Stimulated activated CD8-positive, alpha-beta memory T cell treated with anti-CD3 and anti-CD28 coated beads, Interleukin-4, amount 100 ng/mL, for 48 hours (primary cell): ENCODE measurements at places on chromosomes 6 and 20.

GRCh38 chr6:129605095-129605494 lies 104.9 kb downstream of the ARHGAP18 start:
- no peak for DNase-seq

DNA sequence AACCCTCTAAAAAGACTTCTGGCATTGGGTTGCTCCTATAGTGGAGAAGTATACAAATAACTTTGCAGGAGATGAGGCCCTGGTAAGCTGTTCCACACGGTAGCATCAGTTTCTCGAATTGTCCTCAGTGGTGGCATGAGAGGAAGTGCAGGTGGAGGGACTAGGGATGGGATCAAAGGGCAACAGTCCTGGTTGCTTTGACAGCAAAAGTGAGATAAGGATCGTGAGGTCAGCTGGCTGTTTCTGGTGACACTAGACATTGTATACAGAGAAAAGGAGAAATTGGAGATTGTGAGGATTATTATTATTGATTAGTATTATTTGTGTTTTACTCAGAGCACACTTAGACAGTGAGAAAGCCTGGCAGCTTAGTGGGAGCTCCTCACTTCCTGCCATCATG lies 61.3 kb upstream of the EXOC2 start:
- DNase-seq: no peak

GRCh38 chr6:41937472-41937860 lies 4.1 kb downstream of the CCND3 start:
- no peak for DNase-seq

GRCh38 chr20:36147690-36148089 lies 6.8 kb upstream of the EPB41L1 start:
- no peak for DNase-seq

GRCh38 chr6:163427498-163428254 lies 13.2 kb downstream of the QKI start:
- no peak for DNase-seq

GRCh38 chr6:158039571-158040050 lies 57.9 kb downstream of the SYNJ2 start:
- peak; percentile 43 for DNase-seq

- DNase-seq: no peak
These were observed 192.6 kb downstream of the HIVEP2 start for GRCh38 chr6:142752348-142752747.

DNA sequence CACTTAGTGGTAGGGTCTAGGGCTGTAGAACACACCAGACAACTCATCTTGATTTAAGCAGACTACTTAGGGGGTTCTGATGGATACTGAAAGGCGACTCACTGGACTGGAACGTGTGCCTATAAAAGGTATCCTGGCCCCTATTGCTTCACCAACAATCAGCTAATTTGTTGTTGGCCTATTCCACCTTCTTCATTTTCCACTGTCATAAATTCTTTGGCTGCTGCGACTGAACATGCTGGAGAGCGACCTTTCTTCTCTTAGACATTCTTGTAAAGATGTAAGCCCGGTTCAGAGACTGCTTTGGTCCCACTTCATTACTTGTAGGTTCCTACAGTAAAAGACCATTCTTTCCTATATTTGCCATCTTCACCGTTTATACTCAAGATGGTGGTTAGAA lies 609.9 kb upstream of the CITED2 start:
- DNase-seq: no peak

DNA sequence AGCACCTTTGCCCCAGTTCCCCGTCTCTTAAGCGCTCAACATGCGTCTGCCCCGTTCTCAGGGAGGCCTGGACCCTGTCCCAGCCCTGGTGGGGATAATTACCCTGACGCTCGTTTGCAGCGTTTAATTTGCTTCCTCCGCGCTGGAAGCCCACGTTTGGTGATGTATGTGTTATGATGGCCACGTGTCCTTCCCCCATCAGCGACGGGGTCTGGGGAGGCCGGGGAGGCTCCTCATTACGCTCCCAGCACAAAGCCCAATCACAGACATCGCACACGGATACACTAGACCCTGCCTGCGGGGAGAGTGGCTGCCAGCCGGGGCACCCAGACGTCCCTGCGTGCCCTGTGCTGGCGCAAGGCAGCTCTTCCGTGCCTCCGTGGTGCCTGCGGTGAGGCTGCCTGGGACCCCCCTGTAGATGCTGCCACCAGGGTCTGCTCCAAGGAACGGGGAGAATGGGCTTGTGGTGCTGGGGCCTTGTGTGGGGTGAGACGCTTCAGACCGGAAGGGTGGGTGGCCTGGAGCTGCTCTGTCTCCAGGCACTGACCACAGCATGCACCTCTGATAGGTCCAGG lies 10.2 kb upstream of the CHRNA4 start:
- DNase-seq: no peak

DNA sequence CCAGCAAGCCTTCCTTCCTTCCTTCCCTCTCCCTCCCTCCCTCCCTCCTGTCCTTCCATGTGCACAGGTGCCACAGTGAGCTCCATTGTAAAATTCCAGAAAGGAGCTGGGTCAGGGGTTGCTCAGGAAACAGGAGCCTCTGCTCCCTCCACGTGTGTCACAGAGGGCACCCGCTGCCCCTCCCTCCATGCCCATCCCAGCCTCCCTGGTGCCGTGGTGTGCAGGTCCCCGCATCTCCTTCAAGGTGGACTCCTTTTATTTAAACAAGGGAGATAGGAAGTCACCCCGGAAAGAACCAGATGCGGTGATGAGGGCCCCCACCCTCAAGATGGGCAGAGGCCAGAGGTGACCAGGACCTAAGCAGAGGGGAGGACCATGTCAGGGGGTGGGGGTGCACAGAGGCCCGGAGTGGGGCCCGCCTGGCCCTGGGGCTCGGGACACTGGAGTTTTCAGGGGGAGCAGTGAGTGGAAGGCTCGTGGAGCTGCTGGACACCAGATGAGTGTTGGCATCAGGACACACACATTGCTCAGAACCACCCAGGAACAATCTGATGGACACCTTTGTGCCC lies 85.4 kb downstream of the DHX35 start:
- no peak for DNase-seq

DNA sequence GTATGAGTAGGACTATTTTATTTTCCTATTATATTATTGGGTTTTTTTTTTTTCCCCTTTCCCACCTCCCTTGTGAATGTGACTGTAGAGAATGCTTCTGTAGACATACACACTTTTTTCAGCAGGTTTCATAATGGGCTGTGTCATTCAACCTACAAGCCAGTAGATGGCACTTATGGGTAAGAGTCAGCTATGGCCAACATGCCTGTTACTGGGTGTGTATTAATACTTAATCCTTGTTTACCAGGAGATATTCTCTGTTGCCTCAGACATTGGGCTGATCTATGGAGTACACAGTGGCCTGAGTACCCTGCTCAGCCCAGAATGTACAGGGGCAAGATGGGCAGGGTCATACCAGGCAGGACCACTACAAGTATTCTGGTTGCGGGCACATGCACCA lies 382.5 kb downstream of the EPHA7 start:
- DNase-seq: no peak

DNA sequence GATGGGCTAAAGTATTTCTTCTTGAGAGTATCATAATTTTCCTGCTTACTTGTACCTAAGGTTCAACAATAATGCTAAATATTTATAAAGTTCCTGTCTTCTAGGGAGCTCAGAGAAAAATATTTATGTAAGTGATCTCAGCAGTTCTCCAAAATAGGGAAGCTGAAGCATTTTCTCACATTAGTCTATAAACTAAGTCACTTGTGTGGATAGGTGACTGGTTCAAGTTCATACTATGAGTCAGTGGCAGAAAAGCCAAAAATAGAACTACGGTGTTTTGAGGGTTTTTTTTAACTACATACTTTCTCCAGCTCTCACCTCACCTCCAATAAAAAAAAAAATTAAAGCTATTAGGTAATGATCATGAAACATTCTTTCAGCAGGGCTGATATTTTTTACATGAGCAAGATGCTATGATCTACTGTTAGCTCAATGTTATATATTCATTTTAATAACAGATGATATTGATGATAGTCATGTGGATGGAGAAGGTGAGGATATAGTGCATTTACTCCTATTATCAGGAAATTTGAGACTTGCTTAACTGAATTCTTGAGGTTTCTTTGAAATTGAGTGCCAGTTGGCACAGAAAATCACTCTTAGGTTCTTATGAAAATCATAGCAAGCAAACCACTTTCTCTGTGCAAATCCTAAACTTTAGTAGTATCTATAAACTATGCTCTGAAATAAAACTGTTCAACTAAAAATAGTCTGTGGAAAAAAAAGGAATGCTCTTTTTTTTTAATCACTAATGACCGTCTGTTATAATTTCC lies 4.1 kb upstream of the MOXD1 start:
- DNase-seq: no peak

GRCh38 chr6:3196770-3197169 lies 30.7 kb downstream of the TUBB2B start:
- DNase-seq: no peak

- peak; percentile 80 for DNase-seq
These were observed 929 bp downstream of the CDH22 start for GRCh38 chr20:46307139-46307998.
